ENCODE measurements at places on chromosomes 3 and 15.
A peak's percentile ranks its signal among the peaks of the same experiment; 100 is the strongest.

DNA sequence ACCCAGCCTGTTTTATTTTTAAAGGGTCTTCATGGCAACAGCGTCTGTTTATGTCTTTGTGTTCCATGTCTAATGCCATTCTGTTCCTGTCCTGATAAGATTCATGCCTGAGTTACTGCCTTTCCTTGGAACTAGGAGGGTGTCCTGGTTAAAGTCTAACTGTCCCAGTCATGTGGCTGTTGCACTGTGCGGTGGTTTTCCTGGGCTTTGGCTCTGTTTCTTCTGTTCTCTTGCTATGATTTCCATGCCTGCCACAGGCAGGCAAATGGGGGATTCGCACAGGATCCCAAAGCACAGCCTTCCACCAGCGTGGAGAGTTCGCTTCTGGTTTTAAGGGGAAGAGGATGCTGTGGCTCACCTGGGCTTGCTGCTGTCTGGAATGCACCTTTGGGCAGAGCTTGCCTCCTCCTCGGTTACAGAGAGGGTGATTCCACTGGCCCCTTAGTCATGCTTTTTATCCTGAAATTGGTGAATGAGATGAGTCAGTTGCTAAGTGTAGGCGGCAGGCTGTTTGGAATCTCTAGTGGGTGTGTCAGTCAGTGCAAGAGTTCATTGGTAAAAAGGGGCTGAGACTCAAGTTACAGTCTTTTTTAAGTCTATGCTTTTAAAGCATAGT, 86.8 kb downstream of the CCK start:
- peak overlapping the region; percentile 76 for H3K27ac ChIP-seq
- peaks cover 20% of the 10 kb centered on the region for H3K4me1 ChIP-seq
- H3K27me3 ChIP-seq: no peaks in the 10 kb centered on the region

DNA sequence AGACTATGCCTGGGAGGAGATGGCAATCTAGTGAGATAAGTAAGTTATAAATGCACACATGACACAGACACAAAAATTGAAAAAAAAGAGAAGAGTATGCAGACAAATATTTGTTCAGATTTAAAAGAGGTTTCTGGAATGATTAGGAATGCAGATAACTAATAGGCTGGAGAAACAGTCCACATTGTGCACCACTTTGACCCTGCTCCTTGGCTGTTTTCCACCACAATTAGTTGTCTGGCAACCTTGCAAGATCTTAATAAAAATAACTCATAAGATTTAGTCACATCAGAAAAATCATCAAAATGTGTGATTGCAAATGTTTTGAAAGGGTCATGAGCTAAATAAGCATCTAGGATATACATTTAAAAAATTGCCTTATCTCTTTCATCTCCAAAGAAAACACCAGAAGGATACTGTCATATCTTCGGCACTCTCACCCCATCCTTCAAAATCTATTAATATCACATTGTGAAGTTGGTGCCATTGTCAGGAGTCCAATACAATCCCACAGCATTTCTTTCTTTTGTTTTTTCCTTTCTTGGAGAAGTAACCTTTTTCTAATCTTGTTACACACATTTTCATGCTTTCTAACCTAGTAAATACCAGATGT, 153.7 kb upstream of the KCNMB2 start:
- H3K4me1 ChIP-seq: peaks cover 26% of the 10 kb centered on the region
- peak; percentile 77 for DNase-seq
- H3K4me3 ChIP-seq: no peak overlapping the region
- H3K27ac ChIP-seq: peak overlapping the region; percentile 2

- DNase-seq: no peak
- no peak overlapping the region for H3K4me3 ChIP-seq
- no peak overlapping the region for H3K27ac ChIP-seq
Observed at GRCh38 chr15:37758412-37758811, 176.0 kb upstream of the TMCO5A start.

DNA sequence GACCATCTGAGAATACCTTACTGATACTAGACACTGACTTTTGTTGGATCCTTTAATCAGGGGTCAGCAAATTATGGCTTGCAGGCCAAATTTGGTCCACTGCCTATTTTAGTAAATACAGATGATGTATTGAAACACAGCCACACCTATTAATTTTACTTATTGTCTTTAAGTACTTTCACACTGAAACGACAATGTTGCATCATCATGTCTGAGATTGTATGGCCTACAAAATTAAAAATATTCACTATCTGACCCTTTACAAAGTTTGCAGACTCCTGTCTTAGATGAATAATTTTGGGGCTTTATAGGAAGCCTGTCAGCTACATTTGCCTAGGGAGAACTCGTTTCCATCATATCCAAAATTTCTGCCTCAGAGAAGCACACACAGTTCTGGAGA, 503.2 kb upstream of the TGFBR2 start:
- H3K27ac ChIP-seq: no peak overlapping the region
- 0 out of 2 replicates have a peak, but pooled peaks cover 3% of the 10 kb centered on the region for H3K4me1 ChIP-seq
- no peaks in the 10 kb centered on the region for H3K36me3 ChIP-seq
- H3K27me3 ChIP-seq: no peaks in the 10 kb centered on the region
- H3K4me3 ChIP-seq: no peak overlapping the region

DNA sequence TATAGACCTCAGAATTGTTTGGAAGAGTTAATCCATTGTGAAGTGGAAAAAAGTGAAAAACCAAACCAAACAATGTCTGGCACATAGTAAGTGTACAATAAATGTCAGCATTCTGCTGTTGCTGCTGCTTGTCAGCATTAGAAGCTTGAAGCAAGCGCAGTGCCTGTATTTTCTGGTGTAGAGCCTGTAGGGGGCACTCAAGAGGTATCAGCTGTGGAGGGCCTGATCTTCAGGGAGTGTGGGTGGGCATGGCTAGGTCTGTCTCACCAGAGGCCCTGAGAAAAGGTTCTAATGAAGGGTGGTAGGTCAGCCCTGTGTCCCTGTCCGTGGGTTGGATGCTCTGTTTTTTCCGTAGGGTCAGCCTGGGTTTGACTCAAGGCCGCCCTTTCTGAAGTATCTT, 3.6 kb downstream of the ADAMTSL3 start:
- no peaks in the 10 kb centered on the region for H3K36me3 ChIP-seq
- H3K4me1 ChIP-seq: no peaks in the 10 kb centered on the region
- no peak for DNase-seq
- H3K27ac ChIP-seq: no peak overlapping the region
- no peak overlapping the region for H3K4me3 ChIP-seq
- no peaks in the 10 kb centered on the region for H3K27me3 ChIP-seq

DNA sequence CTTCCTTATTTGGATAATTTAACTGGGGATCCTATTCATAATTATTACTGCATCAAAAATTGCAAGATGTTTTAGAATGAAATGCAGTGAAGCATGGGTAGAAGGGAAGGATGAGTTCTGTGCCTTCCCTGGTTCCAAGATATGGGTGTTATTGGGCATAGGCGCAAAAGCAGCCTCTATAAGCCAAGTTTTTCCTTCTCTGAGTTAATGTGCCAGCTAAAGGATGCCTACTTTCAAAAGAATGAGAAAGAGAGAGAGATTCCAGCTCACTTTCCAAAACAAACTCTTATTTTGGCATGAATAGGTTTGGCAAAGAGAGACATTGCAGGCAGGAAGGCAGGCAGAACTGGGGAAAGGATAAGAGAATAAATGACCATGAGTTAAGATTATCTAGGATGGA, 270.2 kb downstream of the TAFA4 start:
- no peaks in the 10 kb centered on the region for H3K4me1 ChIP-seq
- no peaks in the 10 kb centered on the region for H3K27me3 ChIP-seq
- DNase-seq: no peak
- H3K4me3 ChIP-seq: no peak overlapping the region
- no peaks in the 10 kb centered on the region for H3K36me3 ChIP-seq
- H3K27ac ChIP-seq: no peak overlapping the region

GRCh38 chr15:27028858-27029477, 58.0 kb downstream of the GABRG3 start:
- H3K27ac ChIP-seq: no peak overlapping the region
- H3K36me3 ChIP-seq: no peaks in the 10 kb centered on the region
- no peak overlapping the region for H3K4me3 ChIP-seq
- no peaks in the 10 kb centered on the region for H3K4me1 ChIP-seq
- H3K27me3 ChIP-seq: peaks cover 26% of the 10 kb centered on the region

- no peaks in the 10 kb centered on the region for H3K36me3 ChIP-seq
- DNase-seq: no peak
- H3K4me1 ChIP-seq: peaks cover 12% of the 10 kb centered on the region
- no peaks in the 10 kb centered on the region for H3K27me3 ChIP-seq
- H3K4me3 ChIP-seq: no peak overlapping the region
Observed at GRCh38 chr15:89457086-89457485, 39.3 kb downstream of the RHCG start.

- H3K4me1 ChIP-seq: peaks cover 10% of the 10 kb centered on the region
- no peak for DNase-seq
- no peaks in the 10 kb centered on the region for H3K27me3 ChIP-seq
- no peak overlapping the region for H3K27ac ChIP-seq
Observed at GRCh38 chr3:196186651-196187573, 24.3 kb downstream of the ZDHHC19 start.

DNA sequence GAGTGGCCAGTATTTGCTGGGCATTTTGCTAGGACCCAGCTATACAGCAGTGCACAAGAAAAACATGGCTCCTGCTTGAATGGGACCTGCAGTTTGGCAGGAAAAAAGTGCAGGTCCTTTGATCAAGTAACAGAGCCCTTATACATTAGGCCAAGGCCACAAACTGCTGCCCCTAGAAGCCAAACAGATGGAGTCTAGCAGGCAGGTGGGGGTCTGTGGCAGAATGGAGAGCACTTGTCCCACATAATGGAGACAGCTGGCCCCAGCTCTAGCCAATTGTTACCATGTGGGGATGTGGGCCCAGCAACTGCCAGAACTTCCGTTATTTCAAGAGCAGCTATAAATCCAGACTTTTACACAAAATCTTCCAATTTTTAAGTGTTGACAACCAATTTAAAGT, 79.3 kb downstream of the SHQ1 start:
- no peak for DNase-seq
- H3K36me3 ChIP-seq: no peaks in the 10 kb centered on the region
- H3K27me3 ChIP-seq: no peaks in the 10 kb centered on the region
- H3K4me3 ChIP-seq: no peak overlapping the region
- H3K27ac ChIP-seq: no peak overlapping the region
